ENCODE measurements at places on chromosomes 12 and 14. TPM values are rescaled to one million over a fixed set of nuclear protein-coding genes. Genes with fewer than 3 reads are reported as not detected.

DNA sequence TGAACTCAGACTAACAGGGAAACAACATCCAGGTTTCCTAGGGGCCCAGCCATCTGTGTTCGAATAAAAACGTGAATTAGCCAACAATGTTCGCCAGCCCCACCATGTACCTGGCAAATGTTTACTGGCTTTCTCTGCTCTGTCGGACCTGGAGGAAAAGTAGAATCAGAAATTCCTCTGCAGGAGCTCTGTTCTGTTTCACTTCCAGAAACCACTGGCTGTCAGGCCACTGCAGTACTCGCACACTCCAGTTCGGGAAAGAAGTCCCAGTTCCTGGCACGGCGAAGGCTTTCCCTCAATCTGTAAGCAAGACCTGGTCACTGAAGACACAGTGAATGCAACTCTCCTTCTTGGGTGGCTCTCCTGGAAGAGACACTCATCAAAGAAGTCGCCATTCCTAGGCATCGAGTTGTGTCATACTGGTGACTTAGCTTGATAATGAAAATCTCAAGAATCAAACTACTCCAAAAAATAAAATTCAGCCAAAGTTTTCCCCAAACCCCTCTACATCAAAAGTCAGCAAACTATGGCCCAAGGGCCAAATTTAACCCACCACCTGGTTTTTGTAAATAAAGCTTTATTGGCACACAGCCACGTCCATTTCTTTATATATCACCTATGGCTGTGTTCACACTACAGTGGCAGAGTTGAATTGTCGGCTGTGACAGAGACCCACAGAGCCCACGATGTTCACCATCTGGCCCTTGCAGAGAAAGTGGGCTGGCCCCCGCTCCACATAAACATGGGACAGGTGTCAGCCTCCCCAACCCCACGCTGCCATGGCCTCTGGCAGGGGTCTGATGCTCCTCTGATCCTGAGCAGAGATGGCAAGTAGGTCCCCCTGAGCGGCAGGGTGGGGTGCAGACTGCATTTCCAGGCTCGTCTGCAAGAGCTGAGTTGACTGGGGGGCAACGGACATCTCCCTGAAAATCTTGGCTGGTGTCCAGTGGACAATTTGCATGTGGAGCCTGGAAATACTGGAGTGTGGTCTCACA is 189.2 kb upstream of the DIO3 start:
- no peak for DNase-seq

- no peak for DNase-seq
Measured at GRCh38 chr12:54430471-54431069, 11.5 kb upstream of the ITGA5 start.

TAS2R50 gene
- total RNA-seq = 0.88 TPM

DNA sequence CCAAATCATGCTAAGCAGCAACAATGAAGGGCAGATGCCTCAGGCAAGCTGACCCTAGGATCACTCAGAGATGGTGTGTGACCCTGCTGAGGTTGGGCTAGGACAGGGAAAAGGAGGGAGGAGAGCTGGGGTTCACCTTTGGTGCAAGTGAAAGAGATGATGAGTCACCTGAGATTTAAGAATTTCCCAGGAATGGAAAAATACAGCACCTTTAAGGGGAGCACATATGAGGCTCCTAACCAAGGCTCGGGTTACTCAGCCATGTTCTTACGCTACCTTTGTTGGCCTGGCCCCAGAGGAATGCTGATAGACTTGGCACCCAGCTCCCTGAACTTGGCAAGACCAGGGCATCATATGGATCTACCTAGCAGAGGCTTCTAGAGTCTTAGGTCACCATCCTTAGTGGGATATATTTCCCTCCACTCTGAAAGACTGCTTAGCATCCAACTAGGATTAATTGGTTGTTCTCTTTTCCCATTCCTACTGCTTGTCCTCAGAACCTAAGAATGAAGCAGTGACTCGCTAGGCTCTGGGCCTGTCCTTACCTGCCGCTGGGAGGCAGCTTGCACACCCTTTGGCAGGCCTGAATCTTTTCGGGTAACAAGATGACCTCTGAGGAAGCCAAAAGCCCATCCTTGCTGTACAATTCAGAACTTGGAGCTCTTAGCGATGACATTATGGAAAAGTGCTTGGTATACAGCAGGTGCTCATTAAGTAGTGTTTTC is 4.0 kb upstream of the NAA25 start:
- DNase-seq = no peak

- DNase-seq = no peak
Measured at GRCh38 chr12:128513331-128513730, 246.4 kb downstream of the TMEM132C start.

DNA sequence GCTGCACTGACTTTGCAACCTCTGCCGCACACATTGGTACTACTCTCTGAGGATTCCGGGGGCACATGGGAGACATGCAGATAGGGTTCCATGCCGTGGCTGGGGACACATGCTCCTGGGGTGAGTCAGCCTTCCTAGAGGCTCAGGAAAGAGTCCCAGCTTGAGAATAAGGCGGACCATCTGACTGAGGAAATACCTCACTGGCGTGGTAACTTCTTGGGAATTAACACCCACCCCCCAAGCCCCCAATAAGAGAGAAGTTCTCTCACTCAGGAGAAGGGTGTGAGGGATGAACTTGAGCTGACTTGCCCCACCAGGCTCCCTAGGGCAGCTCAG is 23.2 kb downstream of the PLXNC1 start:
- DNase-seq = no peak

GRCh38 chr14:64248689-64249088 is 45.5 kb downstream of the ESR2 start:
- DNase-seq = no peak

DNA sequence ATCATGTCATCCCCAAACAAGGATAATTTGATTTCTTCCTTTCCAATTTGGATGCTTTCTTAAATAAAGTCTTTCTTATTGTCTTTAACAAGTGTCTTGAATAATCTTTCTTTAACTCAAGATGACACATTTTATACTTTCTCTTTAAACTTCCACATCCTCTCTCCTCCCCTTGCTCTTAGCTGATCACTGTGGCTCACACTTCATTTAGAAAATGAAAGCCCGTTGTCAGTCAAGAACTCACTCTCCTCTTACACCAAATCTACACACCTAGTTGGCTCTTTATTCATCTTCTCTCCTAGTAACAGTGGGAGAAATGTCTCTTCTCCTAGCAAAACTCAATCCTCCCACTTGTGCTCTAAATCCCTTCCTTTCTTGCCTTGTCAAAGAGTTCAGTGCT is 10.4 kb upstream of the RMST start:
- DNase-seq = no peak

DNA sequence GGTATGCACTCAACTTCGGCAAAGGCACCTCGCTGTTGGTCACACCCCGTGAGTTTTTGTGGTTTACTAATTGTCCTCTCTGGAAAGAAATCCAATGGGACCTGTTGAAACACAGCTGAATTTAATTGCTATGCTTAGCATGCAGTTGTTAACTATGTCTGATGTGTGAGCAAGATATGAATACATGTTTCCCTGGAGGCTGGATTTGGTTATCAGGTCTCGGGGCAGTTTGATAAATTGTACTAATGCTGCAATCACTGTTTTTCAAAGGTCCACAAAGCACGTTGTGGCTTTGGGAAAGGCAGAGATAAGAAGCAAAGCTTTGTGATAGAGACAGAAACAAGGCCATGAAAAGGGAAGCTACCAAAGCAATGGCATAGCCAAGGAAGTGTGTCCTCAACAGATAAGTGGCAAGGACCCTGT is 91.3 kb downstream of the DAD1 start:
- no peak for DNase-seq

- DNase-seq = no peak
Measured at GRCh38 chr14:55624913-55625312, 44.9 kb downstream of the KTN1 start.

TMEM253 gene
- 0.51 TPM for total RNA-seq

GRCh38 chr12:6266541-6266966 is 43.9 kb upstream of the PLEKHG6 start:
- DNase-seq = no peak

- DNase-seq = no peak
Measured at GRCh38 chr14:30998100-30998706, 27.2 kb upstream of the AP4S1 start.

- DNase-seq = no peak
Measured at GRCh38 chr12:74489543-74489942, 48.1 kb upstream of the ATXN7L3B start.

GRCh38 chr12:107126796-107127481 is 33.6 kb upstream of the CRY1 start:
- DNase-seq = no peak

DNA sequence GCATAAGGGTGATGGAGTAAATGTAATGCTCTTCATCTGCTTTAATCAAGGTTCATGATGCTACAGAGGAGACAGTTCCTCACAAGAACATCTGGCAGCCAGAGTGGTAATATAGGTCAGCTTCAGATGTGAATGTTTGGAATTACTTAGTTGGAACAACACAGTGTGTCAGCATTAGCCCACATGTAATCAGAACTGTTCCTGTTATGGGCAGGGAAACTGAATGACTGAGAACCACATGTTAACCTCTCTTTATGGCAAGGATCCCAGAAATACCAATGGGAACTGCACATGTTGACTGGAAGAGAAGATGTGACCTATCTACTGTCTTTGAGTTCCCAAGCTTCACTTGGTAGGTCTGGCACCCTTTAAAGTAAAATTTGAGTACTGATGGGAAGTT is 390.1 kb upstream of the PDE3A start:
- no peak for DNase-seq

TAS2R14 gene
- total RNA-seq = 3.7 TPM

TAS2R8 gene
- not detected for total RNA-seq

GPR84 gene
- 0.35 TPM for total RNA-seq

- no peak for DNase-seq
Measured at GRCh38 chr12:118436986-118437385, 60.6 kb downstream of the SUDS3 start.

ESRRB gene
- total RNA-seq = not detected

DNA sequence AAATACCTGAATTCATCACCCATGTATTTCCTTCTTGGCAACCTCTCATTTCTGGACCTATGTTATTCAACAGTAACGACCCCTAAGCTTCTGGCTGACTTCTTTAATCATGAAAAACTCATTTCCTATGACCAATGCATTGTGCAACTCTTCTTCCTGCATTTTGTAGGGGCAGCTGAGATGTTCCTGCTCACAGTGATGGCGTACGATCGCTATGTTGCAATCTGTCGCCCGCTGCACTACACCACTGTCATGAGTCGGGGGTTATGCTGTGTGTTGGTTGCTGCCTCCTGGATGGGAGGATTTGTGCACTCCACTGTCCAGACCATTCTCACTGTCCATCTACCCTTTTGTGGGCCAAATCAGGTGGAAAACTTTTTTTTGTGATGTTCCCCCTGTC is 356 bp downstream of the OR4Q2 start:
- no peak for DNase-seq

GRCh38 chr12:17459214-17459613 is 630.8 kb downstream of the RERGL start:
- DNase-seq = no peak

TMEM117 gene
- 4.5 TPM for total RNA-seq

DNA sequence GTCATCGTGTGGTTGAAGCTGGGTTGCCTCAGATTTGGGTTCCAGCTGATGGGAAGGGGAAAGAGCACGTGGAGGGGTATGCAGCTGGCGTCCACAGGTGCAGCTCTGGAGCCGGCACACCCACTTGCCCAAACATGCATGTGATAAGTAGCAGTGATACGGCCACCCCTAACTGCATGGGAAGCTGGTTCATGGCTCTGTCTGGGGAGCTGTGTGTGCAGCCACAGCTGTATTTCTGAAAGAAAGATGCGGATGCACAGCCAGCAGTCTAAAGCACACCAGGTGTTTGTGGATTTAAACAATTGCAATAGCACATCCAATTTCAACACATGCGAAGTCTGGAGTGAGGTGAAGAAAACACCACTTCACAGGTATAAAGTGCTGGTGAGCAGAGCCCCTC is 181.4 kb downstream of the EFCAB11 start:
- DNase-seq = no peak

- DNase-seq = no peak
Measured at GRCh38 chr14:103528146-103528586, 830 bp upstream of the TRMT61A start.

GRCh38 chr12:93181409-93181965 is 196.2 kb upstream of the NUDT4 start:
- DNase-seq = no peak

DNA sequence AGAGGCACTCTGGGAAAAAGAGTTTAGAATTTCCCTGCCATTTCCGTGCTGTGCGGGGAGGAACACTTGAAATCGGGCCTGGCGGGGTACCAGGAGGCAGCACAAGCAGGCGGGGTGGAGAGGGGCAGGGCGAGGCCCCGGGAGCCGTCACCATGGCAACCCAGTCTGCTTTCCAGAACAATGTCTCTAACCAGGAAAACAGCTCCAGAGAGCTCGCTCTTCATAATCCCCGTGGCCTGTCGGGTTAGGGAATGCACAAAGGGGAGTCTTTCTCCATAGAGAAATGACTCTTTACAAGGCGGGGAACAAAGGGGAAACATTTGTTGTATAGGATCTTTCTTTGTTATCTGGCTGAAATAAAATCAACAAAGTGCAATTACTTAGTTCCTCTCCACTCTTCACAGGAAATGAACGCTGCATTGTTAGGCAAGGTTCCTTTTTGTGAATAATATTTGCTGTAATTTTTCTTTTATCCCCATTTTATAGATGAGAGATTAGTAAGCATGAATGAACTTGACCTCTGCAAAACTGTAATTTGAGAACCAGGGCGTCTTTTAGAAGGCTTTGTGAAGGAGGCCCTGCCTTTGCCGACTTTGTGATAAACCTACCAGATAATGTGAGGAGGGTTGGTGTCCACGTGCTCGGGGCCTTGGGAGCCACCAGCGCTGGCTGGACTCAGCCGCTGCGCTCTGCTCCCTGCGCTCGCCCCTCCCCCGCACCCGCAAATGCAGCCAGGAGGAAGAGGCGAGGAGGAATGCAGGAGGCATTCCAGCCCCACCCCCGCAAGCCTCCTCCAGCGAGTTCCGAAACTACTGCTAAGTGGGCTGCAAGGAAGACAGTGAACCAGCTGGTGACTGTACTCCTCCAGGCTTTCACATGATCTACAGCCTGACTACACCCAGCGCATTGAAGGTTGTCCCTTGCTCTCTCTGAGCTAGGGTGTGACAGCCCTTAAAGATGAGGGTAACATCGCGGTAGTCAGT is 105.2 kb upstream of the ATF7IP start:
- peak; percentile 83 for DNase-seq

ASCL1 gene
- 0.75 TPM for total RNA-seq
